ENCODE measurements at places on chromosomes 16 and 17.

DNA sequence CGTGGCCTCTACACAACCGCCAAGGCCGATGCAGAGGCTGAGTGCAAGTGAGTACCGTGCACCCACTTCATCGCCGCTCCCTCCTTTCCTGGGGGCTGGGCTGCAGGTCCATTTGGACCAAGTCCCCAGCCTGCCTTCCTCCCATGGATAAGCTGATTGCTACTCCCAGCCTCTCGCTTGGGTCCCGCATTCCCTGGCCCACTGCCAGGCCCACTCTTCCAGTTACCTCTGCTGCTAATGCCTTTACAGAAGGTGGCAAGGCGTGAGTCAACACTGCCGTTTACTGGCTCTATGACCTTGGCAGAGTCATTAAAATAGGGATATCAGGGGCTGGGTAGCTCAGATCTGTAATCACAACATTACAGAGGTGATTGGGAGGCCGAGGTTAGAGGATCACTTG, 11.2 kb downstream of the SULT1A2 start:
- DNase-seq = no peak

GRCh38 chr16:59327894-59328293, 593.8 kb upstream of the GOT2 start:
- no peak for DNase-seq

DNA sequence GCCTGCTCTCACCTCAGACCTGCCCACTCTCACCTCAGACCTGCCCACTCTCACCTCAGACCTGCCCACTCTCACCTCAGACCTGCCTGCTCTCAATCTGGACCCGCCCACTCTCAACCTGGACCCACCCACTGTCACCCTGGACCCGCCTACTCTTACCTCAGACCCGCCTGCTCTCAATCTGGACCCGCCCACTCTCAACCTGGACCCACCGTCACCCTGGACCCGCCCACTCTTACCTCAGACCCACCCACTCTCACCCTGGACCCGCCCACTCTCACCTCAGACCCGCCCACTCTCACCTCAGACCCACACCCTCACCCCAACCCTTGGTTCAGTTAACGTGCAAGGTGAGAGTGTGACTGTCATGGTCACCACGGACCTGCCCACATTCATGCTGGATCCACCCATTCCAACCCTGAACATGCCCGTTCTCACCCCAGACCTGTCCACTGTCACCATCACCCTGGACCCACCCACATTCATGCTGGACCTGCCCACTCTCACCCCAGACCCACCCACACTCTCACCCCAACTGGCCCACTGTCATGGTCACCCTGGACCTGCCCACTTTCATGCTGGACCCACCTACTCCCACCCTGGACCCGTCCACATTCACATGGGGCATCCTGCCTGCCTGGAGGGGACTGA, 31.2 kb upstream of the ENPP7 start:
- DNase-seq = no peak

DNA sequence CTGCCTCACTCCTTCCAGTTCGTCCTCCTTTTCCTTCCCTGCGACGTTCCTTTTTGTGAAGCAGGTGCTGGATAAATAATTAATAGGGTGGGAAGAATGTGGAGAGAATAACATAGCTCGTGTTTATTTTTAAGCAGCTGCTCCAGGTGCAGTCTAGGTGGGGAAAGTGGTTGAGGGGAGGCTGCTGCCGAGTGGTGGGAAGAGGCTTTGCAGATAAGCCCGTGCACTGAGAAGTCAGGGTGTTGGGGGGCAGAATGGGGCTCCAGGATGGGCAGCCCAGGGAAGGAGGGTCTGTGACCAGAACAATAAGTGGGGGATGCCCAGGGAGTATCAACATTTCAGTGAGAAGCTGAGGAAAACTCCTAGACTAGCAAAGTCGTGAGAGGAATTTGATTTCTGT, 300.5 kb downstream of the CPPED1 start:
- no peak for DNase-seq

GRCh38 chr16:79725051-79725450, 124.5 kb upstream of the MAF start:
- DNase-seq = no peak

DNA sequence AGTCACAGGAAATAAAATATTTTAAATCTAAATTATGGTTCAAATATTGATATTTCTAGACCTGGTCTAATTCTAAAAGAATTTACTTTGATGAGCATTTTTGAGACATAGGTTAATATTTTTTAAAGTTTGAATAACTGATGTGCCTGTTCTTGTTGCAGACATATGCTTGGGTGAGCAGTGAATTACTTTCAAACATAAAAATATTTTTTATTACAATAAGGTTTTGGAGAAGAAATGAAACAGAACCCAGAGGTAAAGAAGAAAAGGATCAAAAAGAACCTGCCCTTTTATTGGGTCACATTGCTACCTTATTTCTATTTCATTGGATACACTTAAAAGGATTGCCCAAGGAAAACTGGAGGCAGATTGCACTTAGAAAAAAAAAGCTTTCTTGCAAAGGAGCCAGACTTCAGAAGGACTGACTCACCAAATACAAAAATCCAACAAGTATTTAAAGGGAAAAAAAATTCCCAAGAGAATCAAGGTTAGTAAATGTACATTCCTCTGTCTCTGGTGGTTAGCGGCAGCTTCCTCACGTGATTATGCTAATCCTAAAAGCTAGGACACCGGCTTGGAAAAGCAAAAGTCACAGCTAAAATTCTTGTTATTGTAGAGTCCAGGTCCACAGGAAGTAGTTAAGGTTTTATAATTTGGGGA, 18.5 kb downstream of the ENPP7 start:
- DNase-seq = no peak

- DNase-seq = no peak
These were observed 2.6 kb downstream of the RARA start for GRCh38 chr17:40311575-40311974.

DNA sequence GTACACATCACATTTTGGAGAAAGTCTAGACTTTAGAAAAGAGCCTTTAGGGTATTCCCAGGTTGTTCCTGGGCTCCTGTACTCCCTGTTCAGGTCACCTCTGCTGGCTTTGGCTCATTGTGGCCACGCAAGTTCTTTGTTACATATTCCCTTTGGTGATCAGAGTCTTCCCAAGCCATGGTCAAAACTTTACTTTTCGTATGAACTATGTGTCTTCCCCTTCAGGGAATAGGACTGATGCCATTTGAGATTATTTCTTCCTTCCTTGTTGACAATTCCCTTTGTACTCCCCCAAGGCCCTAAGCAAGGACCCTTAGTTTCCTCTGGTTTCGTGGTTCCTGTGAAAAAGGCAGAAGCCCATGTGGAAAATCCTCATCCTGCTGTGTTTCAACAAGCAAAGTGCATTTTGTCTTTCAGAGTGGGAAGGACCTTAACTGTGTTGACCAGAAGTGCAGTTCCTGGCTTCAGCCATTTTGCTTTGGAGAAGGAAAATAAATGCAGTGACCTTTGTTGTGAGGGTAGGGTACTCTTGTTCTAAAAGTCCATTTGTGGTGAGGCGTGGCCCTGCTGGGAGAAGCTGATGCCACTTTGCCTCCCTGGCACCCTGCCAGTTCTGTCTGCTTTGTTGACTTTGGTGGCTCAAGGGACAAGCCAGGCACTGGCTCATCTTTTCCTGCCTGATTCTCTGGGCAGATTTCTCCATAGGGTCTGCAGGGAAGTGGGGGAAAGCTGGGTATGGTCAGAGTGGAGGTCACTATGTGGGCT, 55.1 kb downstream of the ZNRF1 start:
- DNase-seq = no peak

- DNase-seq = no peak
These were observed 145.6 kb downstream of the TMEM132E start for GRCh38 chr17:34725008-34725407.

DNA sequence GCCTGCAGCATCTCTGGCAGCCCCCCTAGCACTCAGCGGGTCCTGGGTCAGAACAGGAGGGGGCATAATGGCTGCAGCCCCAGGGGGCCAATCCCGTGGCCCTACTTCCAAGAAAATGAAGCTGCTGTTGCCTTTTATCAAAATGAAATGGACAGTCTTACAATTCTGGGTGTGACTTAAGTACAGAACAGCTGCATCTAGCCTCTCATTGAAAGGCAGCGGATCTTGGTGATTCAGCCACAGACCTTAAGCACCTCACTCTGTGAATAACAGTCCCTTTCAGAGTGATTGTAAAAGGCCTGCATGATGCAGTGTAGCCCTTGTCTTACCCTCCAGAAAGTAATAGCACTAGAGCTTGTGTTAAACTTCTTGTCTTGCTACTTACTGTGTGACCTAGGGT, 11.5 kb upstream of the UMOD start:
- no peak for DNase-seq

DNA sequence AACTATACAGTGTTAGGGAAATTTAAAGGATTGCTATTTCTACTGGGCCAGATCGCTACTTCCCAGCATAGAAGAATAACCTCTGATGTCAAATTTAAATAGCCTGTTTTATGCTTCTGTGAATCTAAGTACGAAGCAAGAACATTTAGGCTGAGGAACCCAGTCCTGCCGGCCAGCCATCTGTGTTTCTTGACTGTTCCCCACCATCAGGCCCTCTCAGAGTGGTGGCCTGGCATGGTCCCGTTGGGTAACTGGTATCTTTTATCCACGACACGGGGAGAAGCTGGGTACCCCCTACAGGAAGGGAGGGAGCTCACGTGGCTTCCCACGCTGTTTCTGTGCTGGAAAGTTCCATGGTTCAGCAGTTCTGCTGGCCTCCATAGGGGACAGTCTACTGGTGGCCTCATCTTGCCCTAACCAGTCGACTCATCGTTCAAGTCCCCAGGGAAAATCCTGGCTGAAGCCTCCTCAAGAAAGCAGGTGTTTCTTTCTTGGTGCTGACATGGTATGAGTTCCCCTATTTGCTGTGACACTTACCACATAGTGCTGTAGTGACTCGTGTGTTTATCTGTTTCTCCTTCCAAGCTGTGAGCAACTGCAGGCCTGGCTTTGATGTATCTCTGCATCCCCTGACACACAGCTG, 201.7 kb upstream of the NLRP1 start:
- no peak for DNase-seq

GRCh38 chr17:64736804-64737492, 74.8 kb upstream of the SMURF2 start:
- no peak for DNase-seq

GRCh38 chr16:53726625-53727024, 22.7 kb downstream of the FTO start:
- no peak for DNase-seq

DNA sequence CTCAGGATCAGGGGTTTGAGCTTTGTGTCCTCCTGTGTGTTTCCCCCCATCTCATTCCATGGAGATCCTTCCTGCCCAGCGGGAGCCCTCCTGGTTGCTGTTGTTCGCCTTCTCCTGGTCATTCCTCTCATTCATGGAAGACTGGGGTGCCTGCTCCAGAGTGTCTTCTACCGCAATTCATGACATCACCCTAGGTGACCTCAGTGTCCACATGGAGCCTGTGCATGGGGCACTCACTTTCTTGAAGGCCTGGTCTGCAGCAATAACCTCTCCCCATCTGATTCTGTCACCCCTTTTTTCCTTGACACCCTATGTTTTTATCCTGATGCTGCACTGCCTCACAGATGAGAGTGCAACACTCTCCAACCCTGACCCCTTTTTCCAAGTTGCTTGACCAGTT, 21.4 kb upstream of the ARHGAP17 start:
- DNase-seq = no peak

- DNase-seq = no peak
These were observed 96.0 kb downstream of the YPEL2 start for GRCh38 chr17:59427425-59427921.

- DNase-seq = no peak
These were observed 240.3 kb upstream of the GSE1 start for GRCh38 chr16:85372627-85373372.

DNA sequence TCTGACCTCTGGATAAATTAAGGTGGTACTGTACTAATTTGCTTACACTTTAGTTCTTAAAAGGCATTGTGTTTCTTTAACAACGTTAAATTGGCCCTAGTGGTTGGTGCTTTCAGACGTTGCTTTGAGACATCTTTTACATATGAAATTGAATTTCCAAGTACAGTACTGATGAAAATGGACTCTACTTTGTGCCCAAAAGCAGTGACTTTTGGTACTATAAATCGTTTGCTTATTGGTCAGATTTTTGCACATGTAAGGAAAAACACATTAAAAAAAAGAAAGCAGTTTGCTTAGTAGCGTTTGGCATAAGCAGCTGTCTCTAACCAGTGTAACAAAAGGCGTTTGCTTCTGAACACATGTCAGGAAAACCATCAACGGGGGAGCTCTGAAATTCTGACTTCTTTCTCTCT, 139.6 kb downstream of the CDK5R1 start:
- DNase-seq = no peak

GRCh38 chr17:63819585-63820537, 7.4 kb upstream of the PSMC5 start:
- DNase-seq = no peak

GRCh38 chr17:82257473-82257872, 16.0 kb downstream of the CSNK1D start:
- DNase-seq = no peak

DNA sequence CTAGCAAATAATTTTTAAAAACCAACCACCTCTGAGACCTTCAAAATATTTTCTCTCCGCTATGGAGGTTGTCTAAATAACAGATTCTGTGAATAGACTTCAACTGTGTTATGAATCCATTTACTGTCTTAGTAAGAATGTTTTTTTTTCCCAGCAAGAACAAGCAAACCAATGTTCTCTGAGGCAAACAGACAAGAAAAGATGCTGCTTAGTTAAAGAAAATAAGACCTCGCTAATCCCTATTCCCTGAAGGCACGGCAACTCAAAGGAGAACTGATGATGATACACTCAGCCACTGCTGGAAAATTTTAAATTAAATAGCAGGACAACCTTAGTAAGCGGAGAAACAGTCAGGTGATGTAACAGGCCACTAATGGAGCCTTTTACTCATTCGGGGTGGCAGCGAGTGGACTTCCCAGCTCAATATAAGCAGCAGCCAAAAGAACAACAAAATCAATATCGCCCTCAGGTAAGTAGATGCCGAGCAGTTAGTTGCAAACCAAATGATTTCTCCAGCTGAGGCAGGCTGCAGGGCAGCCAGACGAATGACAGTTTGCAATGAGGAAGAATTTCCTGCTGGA, 81.8 kb downstream of the CPPED1 start:
- no peak for DNase-seq

DNA sequence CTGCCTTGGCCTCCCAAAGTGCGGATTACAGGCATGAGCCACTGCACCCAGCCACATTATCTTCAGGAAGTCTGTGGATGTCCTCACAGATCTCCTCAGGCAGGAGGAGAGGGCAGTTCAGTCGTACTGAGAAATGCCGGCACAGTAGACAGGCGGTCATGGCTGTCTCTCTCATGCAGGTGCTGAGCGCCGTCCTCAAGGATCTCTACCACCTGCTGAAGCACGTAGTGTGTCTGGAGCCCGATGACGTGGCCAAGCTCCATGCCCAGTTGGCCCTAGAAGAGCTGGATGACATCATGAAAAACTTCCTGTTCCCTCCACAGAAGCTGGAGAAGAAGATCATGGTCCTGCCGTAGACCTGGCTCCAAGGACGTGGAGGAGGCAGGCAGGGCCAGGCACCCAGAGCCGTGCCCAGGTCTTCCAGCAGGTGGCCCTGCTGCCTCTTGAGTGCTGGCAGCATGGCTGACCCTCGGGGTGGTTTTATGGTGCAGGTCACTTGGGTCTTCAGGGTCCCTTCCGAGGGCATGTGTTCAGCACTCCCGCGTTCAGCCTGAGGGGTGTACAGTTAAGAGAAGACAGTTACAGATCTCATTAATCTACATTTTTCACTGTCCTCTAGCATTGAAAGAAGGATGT, 22.0 kb upstream of the HAS3 start:
- DNase-seq = no peak

GRCh38 chr17:82799591-82799990, 40.2 kb downstream of the ZNF750 start:
- DNase-seq = no peak
